ENCODE measurements at places on chromosomes 12 and 14. TPM values are rescaled to one million over a fixed set of nuclear protein-coding genes. Genes with fewer than 3 reads are reported as not detected.

DNA sequence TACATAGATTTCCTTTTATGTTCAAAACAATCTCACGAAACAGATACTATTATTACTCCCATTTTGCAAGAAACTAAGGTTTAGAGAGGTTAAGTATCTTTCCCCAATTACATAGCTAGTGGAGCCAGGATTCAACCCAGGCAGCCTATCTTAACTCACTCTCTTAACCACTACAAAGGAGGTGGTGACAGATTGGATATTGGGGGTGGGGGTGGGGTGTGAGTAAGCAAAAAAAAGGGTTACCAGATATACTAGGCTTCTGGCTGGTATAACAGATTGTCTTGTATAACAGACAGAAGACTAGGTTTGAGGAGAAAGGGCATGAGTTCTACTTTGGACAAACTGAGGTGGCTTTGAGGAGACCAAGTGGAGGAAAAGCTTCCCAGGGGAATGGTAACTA lies 2.1 kb downstream of the GMFB start:
- no peak overlapping the region for H3K4me3 ChIP-seq
- no peaks in the 10 kb centered on the region for H3K27me3 ChIP-seq
- no peak overlapping the region for H3K27ac ChIP-seq

- no peaks in the 10 kb centered on the region for H3K27me3 ChIP-seq
- H3K36me3 ChIP-seq: no peaks in the 10 kb centered on the region
- H3K27ac ChIP-seq: no peak overlapping the region
Observed at GRCh38 chr14:103319422-103319821, 14.6 kb upstream of the EIF5 start.

- DNase-seq: no peak
- no peaks in the 10 kb centered on the region for H3K4me1 ChIP-seq
- H3K27me3 ChIP-seq: no peaks in the 10 kb centered on the region
Observed at GRCh38 chr12:129467726-129468125, 436.1 kb downstream of the TMEM132D start.

DNA sequence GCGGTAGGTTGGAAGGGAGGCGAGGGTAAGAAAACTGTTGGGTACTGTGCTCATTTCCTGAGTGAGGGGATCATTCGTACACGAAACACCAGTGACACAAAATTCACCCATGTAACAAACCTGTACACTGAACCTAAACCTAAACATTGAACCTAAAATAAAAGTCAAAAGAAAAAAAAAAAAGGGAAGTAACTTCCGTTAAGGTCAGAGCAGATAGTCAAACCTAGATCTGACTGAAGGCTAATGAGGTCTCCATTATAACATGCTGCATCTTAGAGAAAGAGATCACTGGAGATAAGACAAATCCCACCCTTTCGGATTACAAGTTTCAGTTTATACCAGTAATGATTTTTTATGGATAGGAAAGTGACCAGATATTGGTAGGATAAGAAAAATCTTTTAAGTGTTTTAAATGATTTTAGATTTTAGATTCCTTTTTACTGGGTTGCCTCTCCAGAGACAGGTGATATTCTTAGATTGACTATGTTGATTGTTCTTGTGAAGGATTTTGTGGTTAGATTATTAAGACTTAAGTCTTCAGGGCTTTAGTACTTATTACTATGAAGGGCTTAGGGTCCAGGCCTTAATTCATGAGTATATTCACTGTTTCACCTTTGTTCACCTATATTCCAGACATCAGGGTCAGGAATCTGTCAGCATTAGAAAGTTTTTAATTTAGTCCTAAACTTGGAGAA lies 11.2 kb upstream of the NCKAP1L start:
- H3K27ac ChIP-seq: no peak overlapping the region
- no peaks in the 10 kb centered on the region for H3K4me1 ChIP-seq
- no peaks in the 10 kb centered on the region for H3K27me3 ChIP-seq
- H3K36me3 ChIP-seq: no peaks in the 10 kb centered on the region

DNA sequence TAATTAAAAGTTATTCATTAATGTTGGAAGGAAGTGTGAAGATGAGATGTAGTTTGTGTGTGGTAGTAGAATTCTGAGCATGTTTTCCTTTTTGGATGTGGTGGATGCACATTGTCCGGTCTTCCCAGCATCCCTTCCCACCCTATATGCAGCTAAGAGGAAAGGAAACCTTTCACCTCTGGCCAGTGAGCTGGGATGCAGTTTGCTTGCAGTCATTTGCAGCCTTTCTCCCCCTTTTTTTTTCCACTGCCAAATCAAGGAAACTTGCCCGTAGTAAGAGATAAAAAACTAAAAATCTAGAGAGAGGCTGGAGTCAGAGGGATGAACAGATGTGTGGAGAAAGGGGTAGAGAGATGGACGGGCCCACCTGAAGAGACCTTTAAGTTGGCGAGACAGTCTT lies 72.5 kb upstream of the SLC38A2 start:
- no peak overlapping the region for H3K4me3 ChIP-seq
- DNase-seq: no peak
- no peaks in the 10 kb centered on the region for H3K36me3 ChIP-seq
- no peak overlapping the region for H3K27ac ChIP-seq
- no peaks in the 10 kb centered on the region for H3K27me3 ChIP-seq

GRCh38 chr12:102950950-102951619 lies 6.4 kb upstream of the ASCL1 start:
- no peak overlapping the region for H3K4me3 ChIP-seq
- no peaks in the 10 kb centered on the region for H3K36me3 ChIP-seq
- DNase-seq: no peak
- H3K4me1 ChIP-seq: peaks cover 3% of the 10 kb centered on the region
- no peak overlapping the region for H3K27ac ChIP-seq

DNA sequence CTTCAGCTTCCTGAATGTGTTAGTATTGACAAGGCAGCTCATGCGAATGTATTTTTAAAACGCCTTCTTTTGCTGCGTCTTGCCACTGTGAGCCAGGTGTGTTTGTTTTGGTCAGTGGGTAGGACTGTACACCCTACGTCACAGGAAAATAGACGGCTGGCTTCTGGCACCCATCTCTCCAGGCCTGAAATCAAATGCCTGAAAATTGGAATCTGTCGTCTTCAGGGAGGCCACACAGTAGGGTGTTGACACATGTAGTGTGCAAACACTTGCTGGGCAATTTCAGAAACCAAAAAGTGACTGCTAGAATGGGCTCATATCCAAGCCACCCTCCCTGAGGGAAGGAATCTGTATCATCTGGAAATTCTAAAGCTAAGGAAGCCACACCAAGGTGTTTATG lies 209.3 kb downstream of the TTC8 start:
- H3K27ac ChIP-seq: peak overlapping the region; percentile 8
- no peaks in the 10 kb centered on the region for H3K27me3 ChIP-seq
- H3K36me3 ChIP-seq: no peaks in the 10 kb centered on the region
- peak; percentile 39 for DNase-seq
- no peaks in the 10 kb centered on the region for H3K4me1 ChIP-seq

- H3K27me3 ChIP-seq: no peaks in the 10 kb centered on the region
- no peak overlapping the region for H3K27ac ChIP-seq
- no peak overlapping the region for H3K4me3 ChIP-seq
- H3K4me1 ChIP-seq: no peaks in the 10 kb centered on the region
- DNase-seq: no peak
Observed at GRCh38 chr14:54638135-54638446, 71.2 kb downstream of the SAMD4A start.

DNA sequence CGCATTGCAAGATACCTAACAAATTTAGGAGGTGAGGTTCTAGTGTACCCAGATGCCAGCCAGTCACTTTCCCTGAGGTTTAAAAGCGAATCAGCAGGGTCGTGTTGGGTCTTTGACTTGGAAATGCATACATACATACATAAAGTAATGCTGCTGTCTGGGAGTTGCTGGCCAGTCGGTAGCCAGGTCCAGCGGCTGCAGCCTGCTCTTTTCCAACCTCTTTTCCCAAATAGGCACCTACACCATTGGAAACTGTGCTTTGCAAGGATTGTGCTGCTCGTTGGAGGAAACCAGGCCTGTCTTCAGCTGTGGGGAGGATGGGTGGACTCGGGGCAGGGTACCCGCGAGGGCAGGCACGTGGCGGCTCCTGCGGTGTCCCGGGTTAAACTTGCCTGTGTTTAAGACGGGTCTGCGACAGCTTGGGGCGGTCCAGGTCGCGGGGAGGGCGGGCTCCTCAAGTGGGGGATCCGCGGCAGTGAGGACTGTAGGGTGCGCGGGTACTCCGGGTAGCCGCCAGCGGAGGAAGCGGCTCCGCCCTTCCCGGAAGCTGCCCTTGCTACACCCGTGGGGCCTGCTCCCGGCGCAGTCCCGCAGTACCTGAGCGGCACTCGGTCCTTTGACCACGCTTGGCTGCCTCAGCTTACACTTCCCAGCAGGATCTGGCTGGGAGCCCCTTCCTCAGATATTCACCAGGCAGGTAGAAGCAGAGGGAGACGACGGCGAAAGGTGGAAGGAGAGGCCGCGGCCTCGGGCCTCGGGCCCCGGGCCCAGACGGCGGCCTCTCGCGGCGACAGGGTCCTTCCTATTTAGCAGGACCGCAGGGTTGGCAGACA lies 2.7 kb downstream of the TTC6 start:
- no peak overlapping the region for H3K27ac ChIP-seq
- no peak overlapping the region for H3K4me3 ChIP-seq
- peaks cover 38% of the 10 kb centered on the region for H3K4me1 ChIP-seq
- no peaks in the 10 kb centered on the region for H3K27me3 ChIP-seq
- no peak for DNase-seq

- H3K4me3 ChIP-seq: no peak overlapping the region
- no peaks in the 10 kb centered on the region for H3K36me3 ChIP-seq
- H3K27me3 ChIP-seq: no peaks in the 10 kb centered on the region
- no peaks in the 10 kb centered on the region for H3K4me1 ChIP-seq
Observed at GRCh38 chr14:28308734-28309133, 457.9 kb upstream of the FOXG1 start.

GRCh38 chr14:62420847-62421246 lies 624.4 kb downstream of the KCNH5 start:
- no peaks in the 10 kb centered on the region for H3K36me3 ChIP-seq
- H3K4me1 ChIP-seq: no peaks in the 10 kb centered on the region
- DNase-seq: no peak
- no peak overlapping the region for H3K4me3 ChIP-seq
- H3K27me3 ChIP-seq: no peaks in the 10 kb centered on the region
- H3K27ac ChIP-seq: no peak overlapping the region

GRCh38 chr12:70400124-70400523 lies 34.0 kb downstream of the KCNMB4 start:
- H3K36me3 ChIP-seq: no peaks in the 10 kb centered on the region
- no peaks in the 10 kb centered on the region for H3K4me1 ChIP-seq
- H3K27me3 ChIP-seq: no peaks in the 10 kb centered on the region
- no peak overlapping the region for H3K27ac ChIP-seq
- DNase-seq: no peak

GRCh38 chr14:25092258-25092740 lies 42.4 kb upstream of the STXBP6 start:
- peaks cover 23% of the 10 kb centered on the region for H3K4me1 ChIP-seq
- no peak overlapping the region for H3K27ac ChIP-seq
- no peak overlapping the region for H3K4me3 ChIP-seq

The B3GNT4 gene
- total RNA-seq: not detected

The ANGEL1 gene
- total RNA-seq: 26.5 TPM

The GPR132 gene
- total RNA-seq: not detected

The TGM1 gene
- total RNA-seq: 13.8 TPM

The GPR137C gene
- under 0.01 TPM for total RNA-seq

Data from body of pancreas (tissue), 4 donors.